ENCODE measurements at places on chromosomes 11 and 22.

DNA sequence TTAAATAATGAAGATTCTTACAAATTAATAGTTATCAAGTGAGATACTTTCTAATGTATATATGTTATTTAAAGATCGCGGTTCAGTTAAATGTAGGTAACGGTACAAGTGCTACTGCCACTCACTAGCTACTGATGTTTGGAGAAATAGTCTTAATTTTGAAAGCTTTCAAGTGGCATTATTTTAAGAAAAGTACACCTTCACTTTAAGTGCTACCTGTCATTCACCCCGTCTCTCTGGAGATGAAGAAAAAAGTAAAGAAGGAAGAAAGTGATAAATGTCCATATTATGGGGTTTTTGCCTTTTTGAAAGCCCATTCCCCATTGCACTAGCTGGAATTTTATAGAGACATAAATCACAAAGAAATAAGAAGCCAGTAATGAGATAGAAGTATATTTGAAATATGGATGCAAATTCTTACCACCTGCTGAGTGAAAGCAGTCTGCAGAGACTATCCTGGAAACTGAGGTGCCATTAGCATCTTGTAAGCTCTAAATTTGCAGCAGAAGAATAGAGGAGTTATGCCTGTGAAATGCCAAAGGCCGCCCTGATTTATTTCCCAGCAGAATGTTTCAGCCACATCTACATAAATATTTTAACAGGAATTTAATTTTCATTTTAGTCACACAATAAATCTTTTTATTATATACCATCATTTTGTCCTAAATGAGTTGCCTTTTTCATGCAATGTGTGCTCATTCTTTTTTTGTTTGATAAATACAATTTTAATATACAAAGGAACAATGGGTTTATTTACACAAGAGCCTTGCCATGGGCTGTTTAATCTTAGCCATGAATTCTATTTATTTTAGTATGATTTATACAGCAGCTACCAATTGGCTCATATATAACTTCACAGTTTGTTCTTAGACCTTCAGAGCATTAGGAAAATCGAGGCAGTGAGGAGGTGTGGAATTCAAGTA lies 489.9 kb upstream of the RAG2 start:
- DNase-seq, result no peak

- no peak for DNase-seq
Observed at GRCh38 chr11:122202951-122203456, 87.0 kb upstream of the BLID start.

GRCh38 chr11:94721565-94722292 lies 46.4 kb upstream of the AMOTL1 start:
- no peak for DNase-seq

GRCh38 chr11:61306221-61306620 lies 11.1 kb upstream of the VWCE start:
- no peak for DNase-seq

GRCh38 chr11:112997857-112998466 lies 36.7 kb downstream of the NCAM1 start:
- DNase-seq, result no peak

- no peak for DNase-seq
Observed at GRCh38 chr11:85898456-85898855, 43.3 kb downstream of the CCDC83 start.

DNA sequence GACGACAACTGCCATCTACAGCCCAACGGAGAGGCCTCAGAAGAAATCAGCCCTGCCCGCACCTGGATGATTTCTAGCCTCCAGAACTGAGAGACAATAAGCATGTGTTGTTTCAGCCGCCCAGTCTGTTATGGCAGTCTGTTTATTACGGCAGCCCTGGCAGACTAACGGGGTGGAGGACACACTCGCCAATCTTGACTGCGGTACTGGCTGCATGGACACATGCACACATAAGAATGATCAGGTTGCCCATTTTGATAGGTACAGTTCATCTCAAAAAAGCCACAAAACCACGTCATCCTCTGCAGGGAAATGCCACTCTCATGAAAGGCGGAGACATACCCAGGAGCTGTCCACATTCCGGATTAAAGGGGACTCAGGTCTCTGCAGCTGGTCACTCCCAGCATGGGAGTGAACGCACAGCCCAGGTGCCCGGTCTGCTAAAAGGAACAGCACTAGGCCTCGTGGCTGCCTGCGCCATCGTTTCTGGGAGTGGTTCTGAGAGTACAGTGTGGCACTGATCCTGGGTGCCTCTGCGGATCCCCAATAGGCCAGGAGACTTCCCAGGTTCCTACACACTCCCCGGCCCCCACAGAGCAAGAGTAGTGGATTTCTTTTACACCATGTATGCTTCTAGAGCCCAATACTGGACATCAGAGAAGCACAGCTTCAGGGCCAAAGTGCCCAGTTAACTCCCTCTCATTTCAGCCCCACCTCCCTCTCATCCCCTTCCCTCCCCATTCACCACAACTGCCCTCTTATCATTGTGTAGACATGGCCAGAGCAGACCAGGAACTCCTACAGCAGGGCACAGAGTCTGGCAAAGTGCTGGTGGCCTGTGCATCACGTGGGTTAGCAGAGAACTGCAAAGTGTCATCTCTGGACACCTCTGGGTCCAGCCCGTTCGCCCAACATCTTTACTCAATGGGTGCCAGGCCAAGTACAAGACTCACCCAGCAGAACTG lies 11.7 kb upstream of the COMT start:
- DNase-seq, result no peak

DNA sequence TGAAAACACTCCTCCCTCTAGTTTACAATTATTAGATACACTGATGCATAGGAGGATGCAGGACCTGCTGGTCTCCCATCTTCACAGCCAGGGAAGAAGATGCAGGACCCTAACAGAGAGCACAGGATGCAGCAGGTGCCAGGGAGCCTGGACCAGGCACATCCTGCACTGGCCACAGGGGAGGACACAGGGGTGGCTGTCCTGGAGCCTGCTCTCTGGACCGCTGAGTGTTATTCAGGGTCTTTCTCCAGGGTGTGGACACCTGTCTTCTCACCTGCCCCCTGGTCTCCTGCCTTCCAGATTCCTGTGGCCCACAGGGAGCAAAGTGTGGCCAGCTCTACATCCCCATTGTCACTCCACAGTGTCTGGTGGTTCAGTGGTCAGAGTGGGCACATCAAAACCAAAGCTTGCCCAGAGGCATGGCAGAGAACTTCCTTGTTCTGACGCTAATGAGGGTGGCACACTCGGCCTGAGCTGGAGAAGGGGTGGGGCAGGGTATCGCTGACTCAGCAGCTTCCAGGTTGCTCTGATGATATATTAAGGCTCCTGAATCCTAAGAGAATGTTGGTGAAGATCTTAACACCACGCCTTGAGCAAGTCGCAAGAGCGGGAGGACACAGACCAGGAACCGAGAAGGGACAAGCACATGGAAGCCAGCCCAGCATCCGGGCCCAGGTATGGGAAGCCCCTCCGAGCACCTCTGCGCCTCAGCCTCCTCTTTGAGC lies at the start of gene APOBEC3A:
TSS of gene APOBEC3A (plus strand) at position 564 of the 725 bp plus-strand sequence. CDS start at position 647, 83 bp downstream.
- no peak for DNase-seq

All from activated CD8-positive, alpha-beta memory T cell treated with anti-CD3 and anti-CD28 coated beads for 4 hours (primary cell).